CD4-positive, alpha-beta T cell (primary cell): ENCODE measurements at places on chromosomes 12 and 14. TPM values are rescaled to one million over a fixed set of nuclear protein-coding genes. Genes with fewer than 3 reads are reported as not detected.

Gene NUP37
- 9.6 TPM for total RNA-seq

DNA sequence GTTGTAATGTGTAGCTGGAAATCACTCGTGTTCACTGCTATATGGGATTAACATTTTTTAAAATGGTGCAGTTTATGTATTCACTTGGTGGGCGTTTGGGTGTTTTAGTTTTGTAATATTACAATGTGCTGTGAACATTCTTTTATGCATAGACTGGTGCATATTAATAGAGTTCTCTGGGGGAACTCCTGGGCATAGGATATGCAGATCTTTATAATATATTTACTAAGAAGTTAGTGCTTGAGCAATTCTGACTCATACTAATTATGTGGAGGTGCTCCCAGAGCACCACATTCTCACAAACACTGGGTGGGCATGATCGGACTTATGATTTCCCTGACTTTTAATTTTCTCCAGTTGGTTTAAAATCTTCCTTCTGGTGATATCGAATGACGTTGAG, 342.3 kb downstream of the PDZRN4 start:
- no peak for DNase-seq

DNA sequence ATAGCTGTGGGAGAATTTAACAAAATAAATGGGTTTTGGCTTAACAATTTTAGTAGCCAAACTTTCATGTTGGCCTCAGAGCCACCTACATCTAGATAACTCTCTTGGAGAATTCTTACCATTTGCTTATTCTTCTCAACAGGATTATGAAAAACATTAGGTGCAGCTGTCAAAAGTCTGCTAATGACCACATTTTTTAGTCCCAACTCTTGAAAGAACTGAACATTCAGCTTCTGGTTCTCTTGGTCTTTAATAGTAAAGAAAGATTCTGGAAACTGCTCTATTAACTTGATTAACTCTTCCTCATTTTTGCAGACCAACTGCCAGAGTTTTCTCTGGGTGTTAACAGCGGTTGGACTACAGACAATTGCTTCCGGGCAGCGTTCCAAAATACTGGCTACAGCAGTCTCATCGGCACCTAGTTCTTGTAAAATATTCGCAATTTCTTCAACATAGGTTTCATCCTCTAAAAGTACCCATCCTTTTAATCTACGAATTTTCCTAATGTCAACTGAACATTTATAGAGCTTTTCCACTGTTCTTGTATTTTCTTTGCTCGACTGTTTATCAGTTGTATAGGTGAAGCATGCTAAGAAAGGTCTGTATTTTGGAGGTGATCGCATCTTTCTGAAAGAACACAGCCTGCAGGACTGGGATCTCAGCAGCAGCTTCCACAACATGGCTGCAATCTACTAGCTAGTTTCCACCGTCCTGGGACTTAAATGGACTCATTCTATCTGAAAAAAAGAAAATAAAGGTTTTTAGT, 8.7 kb downstream of the MTERF2 start:
- DNase-seq = no peak

DNA sequence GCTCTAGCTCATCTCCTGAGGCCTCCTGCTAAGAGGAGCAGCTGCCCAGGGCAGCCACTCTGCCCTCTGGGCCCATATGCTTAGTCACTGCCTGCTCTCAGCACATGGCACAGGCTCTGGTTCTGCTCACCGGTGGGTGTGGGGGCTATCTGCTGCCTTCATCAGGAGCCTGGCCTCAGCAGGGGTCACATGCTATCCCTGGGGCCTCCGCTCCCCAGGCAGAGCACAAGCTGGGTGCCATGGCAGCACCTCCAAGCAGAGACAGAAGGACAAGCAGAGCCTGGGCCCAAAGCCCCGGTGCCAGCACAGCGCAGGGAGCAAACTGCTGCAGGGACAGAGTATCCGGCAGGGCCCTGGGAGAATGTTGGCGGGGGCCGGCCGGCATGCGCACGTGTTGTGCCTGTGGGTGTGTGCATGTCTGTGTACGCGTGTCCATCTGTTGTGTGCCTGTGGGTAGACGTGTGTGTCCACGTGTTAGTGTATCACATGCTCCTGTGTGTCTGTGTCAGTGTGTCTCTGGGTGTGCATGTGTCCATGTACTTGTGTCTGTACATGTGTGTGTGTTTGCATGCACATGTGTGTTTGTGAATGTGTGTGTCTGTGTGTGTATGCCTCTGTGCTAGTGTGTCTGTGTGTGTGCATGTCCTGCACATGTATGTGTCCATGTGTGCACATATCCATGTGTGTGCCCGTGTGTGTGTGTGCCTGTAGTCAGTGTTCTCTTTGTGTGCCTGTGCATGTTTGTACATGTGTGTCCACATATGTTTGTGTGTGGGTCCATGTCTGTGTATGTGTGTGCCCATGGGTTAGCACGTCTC, 326.9 kb downstream of the TMEM121 start:
- DNase-seq = no peak
